ENCODE measurements at places on chromosomes 3 and 15.

DNA sequence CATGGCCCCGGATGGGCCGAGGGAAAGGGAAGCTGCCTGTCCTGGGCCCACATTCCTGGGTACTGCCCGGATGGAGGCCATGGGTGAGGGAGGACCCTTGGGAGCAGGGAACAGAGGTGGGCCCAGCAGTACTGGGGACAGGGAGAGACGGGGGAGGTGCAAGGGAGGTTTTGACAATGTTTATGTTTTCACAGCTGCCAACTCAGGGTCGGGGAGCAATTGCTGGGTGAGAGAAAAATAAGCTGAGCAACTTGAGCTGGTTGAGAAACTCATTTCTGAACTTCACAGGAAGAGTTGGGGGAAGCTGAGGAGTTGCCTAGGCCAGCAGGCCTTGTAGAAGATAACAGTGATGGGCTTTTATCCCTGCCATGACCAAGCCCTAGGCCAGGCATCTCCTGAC lies 11.1 kb upstream of the TSPAN3 start:
- DNase-seq = no peak

DNA sequence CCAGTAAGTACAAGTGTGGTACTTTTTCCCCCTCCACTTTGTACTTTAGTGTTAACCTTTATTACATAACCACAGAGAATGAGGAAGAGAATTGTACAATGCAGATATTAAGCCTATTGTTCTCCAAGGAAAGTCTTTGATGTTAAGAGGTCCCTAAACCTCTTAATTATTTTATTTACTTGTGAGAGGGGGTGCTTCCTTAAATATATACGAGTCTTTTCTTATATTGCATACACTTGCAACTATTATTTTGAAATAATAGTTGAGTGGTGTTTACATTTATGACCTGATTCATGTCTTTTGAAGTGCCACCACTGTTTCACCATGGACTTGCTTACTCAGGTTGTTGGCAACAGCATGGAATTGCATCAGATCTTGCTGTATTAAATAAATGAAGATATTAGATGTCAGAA lies 10.1 kb downstream of the USP3 start:
- no peak for DNase-seq

DNA sequence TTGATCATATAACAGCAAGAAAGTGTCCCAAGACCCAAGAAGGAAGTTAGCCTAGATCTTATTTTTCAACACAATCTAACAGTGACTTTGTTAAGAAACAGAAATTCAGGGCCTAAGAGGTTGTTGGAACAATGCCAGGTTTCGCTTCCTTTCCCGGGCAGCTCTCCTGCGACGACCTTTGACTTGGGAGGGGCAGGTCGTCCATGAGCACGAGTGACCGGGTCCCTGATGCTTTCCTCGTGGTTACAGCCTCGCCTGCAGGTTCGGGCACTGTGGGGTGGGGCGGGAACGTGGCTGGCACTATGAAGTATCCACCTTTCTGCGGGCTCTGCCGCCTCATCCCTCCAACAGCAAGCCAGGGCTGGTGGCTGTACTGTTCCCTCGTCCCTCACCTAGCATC lies 90.1 kb upstream of the RGMA start:
- DNase-seq = no peak

GRCh38 chr15:67013696-67014095 lies 51.7 kb upstream of the SMAD3 start:
- no peak for DNase-seq

- no peak for DNase-seq
These were observed 332.0 kb upstream of the SLCO3A1 start for GRCh38 chr15:91521548-91521947.

- DNase-seq = no peak
These were observed 113.0 kb upstream of the GOLGA8J start for GRCh38 chr15:29969562-29970401.

- DNase-seq = no peak
These were observed 368.1 kb upstream of the UBE2E2 start for GRCh38 chr3:22835041-22835440.

GRCh38 chr15:28044121-28044672 lies 54.9 kb downstream of the OCA2 start:
- no peak for DNase-seq

- no peak for DNase-seq
These were observed 14.7 kb downstream of the TM4SF4 start for GRCh38 chr3:149489060-149489690.

DNA sequence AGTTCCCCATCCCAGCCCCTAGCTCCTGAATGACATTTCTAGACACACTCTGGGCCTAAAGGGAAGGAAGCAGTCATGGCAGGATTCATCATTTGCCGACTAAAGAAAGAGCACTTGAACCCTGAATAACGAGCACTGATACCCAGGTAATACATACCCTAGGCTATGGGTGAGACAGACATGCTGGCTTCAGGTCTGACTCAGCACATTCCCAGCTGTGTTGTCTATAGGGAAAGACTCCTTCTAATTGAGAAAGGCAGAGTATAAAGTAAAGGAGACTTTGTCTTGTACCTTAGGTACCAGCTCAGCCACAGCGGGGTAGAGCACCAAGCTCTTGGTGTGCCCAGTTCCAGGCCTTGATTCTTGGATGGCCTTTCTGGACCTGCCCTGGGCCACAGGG lies 870.5 kb downstream of the PDCD6IP start:
- no peak for DNase-seq

DNA sequence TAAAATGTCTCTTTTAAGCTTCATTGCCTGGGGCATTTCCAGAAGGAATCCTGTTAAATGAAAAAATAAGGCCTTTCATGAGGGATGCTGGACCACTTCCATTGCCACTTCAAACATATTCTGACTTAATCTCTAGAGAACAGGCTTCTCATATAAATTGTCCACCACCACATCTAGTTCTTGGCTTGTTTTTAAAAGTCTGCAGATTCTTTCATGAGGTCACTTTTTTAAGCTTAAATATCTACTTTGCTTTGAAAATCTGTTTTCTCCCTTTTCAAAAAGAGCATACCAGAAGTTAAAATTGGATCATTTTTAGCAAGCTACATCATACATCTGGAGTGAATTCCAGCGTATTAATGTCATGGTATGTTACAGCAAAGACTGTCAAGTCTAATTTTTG lies 131.6 kb downstream of the C3orf70 start:
- DNase-seq = no peak

DNA sequence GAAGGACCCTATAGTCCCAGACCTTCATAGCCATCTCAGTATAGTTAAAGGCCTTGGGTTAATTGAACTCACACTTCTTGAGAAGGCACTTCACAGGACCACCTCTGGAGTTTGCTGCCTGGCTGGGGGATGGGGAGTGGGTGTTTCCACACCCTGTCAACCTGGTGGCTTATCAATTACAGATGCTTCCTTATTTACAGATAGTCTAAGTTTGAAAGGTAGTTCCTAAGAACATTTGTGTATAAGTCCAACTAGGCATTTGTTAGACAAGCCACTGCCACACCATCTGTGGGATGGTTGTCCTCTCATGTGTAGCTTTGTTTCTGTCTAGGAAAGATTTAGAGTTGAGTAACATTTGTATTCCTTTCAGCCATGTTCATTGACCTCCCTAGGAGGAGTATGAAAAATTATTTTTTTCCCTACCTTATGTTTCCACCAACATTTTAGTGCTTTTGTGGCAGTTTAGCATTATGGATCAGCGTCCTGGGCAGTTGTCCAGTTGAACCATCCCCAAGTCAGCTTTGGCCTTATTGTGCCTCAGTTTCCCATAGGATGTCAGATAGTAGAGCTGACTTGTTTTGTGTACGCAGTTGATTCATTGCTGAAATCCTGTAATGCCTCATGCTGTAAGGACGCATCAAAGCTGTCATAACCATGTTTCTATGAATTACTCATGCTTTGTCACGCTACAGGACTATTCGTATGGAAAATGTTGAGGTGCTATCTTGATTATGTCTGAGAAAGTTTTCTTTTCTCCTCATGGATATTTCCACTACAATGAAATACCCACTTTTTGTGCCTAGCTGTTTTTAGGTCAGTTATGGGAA lies 21.2 kb upstream of the SIAH2 start:
- no peak for DNase-seq

GRCh38 chr3:197878427-197878826 lies 71.6 kb upstream of the RPL35A start:
- DNase-seq = no peak

DNA sequence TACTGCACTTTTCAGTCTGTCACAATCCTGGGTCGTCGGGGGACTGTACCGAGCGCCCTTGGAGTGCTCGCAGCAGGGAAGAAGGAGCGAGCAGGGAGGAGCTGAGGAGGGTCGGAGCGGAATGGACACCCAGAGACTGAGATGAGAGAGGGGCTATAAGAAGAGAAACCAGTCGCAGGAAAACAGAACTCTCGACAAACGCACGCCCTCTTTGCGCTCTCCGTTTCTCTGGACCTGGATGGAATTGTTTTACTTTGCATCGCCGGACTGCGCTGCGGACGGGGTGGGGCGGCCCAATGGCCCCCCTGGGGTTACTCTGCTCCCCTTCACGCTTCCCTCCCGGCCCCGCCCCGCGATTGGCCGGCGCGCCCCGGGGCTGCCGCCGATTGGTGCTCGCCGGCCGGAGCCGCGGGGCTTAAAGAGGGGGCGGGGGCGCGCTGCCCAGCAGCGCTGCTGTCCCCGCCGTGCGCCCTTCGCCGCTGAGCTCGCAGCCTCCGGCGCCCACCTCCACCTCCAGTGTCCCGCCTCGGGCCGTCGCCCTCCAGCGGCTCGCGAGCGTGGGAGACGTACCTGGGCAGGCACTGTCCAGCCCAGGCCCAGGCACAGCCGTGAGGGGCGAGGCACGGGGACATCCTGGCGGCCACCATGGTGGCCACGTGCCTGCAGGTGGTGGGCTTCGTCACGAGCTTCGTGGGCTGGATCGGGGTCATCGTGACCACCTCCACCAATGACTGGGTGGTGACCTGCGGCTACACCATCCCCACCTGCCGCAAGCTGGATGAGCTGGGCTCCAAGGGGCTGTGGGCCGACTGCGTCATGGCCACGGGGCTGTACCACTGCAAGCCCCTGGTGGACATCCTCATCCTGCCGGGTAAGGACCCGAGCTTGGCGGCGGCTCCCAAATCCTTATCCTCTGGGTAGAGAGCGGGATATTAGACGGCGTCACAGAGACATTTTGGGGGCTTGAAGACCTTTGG lies at the start of gene CLDN11:
TSS of gene CLDN11 (plus strand) at position 447 of the 977 bp plus-strand sequence. CDS start at position 646, 199 bp downstream.
- no peak for DNase-seq

GRCh38 chr3:65080432-65080831 lies 392.6 kb upstream of the ADAMTS9 start:
- DNase-seq = no peak

DNA sequence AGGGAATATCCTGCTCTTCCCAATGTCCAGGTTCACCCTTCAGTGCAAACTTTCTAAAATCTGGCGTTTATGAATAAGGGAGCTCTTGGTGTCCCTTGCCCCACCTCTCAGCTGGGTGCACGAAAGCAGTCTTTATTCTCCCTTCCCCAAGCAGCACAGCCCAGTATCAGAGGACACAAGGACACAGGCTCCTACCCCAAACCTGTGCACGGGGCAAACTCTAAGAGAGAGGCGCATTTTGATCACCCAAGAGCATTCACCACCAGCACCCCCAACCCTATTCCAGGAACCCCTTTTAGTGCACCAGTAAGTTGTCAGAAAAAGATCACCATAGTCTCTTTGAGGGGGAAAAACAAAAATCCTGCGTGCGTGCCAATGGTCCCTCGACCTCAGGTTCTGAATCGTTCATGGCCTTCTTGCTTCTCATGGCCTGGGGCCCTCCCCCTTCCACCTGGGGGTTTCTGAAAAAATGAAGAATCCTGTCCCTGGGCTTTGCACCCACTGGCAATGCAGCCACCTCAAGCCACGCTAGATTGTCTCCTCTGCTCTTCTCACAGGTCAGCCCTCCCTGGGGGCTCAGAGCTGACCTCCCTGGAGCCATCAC lies 78.9 kb downstream of the FAM174B start:
- DNase-seq = no peak

- no peak for DNase-seq
These were observed 14.8 kb upstream of the TOPBP1 start for GRCh38 chr3:133676336-133677118.

DNA sequence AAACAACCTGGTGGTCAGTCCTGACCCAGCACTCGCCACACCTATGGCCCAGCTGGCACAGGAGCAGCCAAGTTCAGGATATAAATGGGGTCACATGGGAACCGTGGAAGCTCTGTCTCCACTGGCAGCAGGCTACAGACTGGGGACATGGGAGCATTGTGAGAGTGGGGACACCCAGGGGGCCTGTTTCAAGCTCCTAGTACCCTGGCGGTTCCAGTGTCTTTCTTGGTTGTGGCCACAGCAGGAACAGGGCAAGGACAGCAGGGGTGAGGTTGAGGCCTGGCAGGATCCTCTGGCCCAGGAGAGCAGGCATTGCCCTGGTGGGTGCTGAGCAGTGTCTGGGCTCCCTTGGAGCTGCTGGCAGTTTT lies 1.9 kb downstream of the CSK start:
- no peak for DNase-seq

GRCh38 chr3:32203854-32204253 lies 34.6 kb upstream of the CMTM8 start:
- no peak for DNase-seq

- DNase-seq = no peak
These were observed 21.9 kb upstream of the SQOR start for GRCh38 chr15:45612790-45613415.

DNA sequence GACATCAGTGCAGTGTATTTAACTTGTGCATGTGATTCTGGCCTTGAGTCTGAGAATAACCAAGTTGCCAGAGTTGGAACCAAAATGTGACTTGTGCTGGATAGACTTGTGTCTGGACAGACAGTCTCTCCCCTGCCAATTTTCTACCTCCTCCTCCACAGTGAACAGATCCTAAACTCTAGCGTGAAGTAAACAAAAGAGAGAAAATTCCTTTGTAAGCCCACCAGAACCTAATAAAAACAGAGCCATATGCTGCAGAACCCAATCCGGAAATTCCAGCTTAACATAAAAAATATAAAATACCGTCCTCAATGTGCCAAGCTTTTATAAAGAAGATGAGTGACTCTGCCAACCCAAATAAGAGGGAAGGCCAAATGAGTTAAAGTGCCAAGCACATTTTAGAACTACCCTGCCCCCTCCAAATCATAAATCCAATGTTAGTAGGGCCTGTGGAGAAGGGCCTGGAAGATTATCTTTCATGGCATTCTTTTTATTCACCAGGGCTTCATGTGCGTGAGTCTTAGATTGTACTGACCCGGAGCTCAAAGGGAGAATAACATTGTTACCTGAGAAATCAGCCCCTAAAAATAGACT lies 344.6 kb upstream of the PROK2 start:
- DNase-seq = no peak

DNA sequence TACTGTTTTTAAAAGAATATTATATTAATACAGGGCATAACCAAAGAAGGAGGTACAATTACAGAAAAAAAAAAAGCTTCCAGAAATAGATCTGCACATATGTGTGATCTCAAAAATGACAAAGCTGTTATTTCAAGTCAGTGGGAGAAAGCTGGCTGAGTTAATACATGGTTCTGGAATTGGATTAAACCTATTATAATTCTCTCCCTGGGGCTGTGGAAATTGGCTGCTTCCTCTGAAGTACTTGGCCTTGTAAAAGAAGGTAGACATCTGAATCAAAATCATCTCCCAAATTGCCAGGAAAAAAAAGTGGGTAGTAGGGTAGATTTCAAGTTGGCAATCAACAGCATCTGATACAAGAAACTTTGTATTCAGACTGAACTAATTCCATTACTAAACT lies 723.9 kb upstream of the ALCAM start:
- DNase-seq = no peak

GRCh38 chr3:143526011-143526545 lies 322.2 kb downstream of the SLC9A9 start:
- DNase-seq = no peak

Data from NCI-H1436 treated with DMSO at 0.1 percent for 48 hours (cell line).